PC-9 (cell line): ENCODE measurements at places on chromosomes 1 and 21. TPM values are rescaled to one million over a fixed set of nuclear protein-coding genes. Genes with fewer than 3 reads are reported as not detected.

DNA sequence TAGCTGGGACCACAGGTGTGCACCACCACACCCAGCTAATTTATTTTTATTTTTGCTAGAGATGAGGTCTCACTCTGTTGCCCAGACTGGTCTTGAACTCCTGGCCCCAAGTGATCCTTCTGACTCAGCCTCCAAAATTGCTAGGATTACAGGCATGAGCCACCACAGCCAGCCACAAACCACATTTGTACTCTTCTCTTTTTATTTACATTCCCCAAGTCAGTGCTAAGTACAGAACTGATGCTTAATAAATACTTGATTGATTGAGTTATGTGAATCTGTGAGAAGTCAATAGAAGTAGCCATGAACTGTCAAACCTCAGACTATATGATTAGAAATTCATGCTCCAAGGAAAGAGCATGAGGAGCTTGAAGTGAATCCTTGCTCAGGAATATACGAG, 48.5 kb upstream of the S1PR1 start:
- DNase-seq = no peak

GRCh38 chr1:32881871-32882850, 4.1 kb upstream of the HPCA start:
- no peak for DNase-seq

DNA sequence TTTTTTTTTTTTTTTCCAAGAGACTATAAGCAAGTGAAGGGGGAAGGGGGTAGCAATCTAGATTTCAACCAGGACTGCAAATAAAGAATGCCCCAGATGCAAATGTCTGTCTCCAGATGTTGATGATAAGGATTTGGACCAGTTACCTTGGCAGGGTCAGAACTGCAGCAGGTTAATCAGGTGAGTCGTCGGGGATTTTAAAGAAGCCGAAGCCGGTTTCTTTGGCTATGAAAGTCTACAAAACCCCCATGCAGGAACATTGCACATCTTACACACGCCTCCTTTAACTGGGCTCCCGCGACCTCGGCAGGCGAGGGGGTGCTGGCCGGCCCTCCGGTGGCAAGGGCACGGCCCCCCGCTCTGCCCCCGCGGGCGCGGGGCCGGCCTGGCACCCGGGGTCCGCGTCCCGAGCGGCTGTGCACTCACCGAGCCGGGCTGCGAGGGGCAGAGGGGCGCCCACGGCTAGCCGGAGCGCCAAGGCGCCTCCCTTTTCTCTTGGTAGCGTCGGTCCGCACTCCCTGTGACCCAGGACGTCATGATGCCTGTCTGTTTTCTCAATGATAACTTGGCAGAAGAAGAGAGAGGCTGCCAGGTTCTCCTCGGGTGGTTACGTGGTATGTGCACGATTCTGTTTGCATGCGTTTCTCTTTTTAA, 366.3 kb upstream of the ESRRG start:
- no peak for DNase-seq

GRCh38 chr1:192628396-192629057, 7.4 kb upstream of the RGS13 start:
- DNase-seq = no peak

- no peak for DNase-seq
Measured at GRCh38 chr1:27393641-27394281, 1.3 kb downstream of the GPR3 start.

CD52 gene
- total RNA-seq = 1.2 TPM in 1 of 2 replicates, not detected in the other

DNA sequence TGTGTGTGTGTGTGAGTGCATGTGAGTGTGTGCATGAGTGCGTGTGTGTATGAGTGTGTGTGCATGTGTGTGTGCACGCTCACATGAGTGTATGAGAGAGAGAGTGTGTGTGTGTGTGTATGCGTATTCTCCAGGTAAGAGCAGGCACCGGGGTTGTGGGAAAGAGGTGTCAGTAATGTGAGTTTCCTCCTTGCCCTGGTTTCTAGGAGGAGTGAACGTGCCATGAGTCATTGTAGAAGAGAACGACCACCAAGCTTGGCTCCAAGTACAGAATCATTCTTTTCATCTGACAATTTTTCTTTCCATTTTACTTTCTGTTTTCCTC, 79.1 kb downstream of the POFUT2 start:
- no peak for DNase-seq
